CD4-positive, alpha-beta T cell (primary cell): ENCODE measurements at places on chromosomes 5 and 9. TPM values are rescaled to one million over a fixed set of nuclear protein-coding genes. Genes with fewer than 3 reads are reported as not detected.

Gene AP3S1
- total RNA-seq = 33.6 TPM

Gene IL5
- total RNA-seq = not detected

Gene SGCD
- total RNA-seq = not detected

Gene PLPPR1
- not detected for total RNA-seq

Gene LTC4S
- total RNA-seq = 4.2 TPM

Gene PFN3
- not detected for total RNA-seq

Gene CDX1
- not detected for total RNA-seq

Gene UBE2D2
- 174 TPM for total RNA-seq

Gene SHC3
- not detected for total RNA-seq

Gene TBC1D13
- total RNA-seq = 28.7 TPM
